ENCODE measurements at places on chromosomes 5 and 9. TPM values are rescaled to one million over a fixed set of nuclear protein-coding genes. Genes with fewer than 3 reads are reported as not detected.

DNA sequence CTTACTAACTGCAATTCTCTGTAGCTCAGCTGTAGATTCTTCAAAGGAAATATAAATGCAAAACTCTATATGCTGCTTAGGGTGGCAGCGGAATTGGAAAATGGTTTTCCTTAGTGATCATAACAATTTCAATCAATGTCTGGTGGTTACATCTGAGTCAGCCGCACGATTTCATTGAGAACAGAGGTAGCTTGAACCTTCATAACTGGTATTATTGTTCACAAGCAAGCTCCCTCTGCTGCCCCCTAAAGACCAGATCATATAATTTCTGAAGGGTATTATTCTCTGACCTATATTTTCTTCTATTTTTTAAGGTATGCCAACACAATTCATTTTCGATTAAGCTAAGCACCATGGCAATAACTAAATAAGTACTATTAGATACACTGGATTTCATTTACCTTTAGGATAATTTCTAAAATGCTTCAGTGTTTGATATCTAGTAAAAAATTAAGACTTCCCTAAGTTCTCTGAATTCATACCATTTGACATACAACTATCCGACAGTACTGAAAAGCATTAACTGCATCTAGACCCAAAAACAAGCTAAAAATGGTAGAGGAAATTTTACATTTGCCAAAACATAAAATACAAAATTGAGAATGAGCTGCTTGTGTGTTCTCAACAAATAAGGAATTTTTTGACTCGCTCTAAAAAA, 181.1 kb upstream of the SPEF2 start:
- DNase-seq: no peak

The SH2D3C gene
- total RNA-seq: 61.8 TPM

DNA sequence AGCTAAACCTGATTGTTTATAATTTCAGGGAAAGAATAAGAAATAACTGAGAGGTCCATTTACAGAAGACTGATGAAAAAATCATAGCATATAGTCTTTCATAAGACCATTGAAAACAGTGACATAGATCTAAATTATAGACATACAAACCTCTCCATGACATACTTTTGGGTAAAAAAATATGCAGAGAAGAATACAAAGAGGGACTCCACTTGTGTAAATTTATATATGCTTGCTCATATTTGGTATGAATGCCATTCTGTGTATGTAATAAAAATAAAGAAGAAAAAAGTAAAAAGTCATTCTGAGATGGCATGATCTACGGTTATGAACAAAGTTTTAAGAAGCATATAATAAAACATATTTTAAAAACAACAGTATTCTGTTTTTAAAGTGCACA, 310.7 kb downstream of the ASTN2 start:
- no peak for DNase-seq

GRCh38 chr5:62550103-62550502, 28.5 kb upstream of the LRRC70 start:
- DNase-seq: no peak

- DNase-seq: no peak
Measured at GRCh38 chr9:89185980-89186379, 7.4 kb upstream of the SHC3 start.

The ZDHHC11B gene
- 1.6 TPM for total RNA-seq

- DNase-seq: no peak
Measured at GRCh38 chr5:73022471-73023169, 66.8 kb downstream of the FCHO2 start.

- DNase-seq: peak; percentile 31
Measured at GRCh38 chr5:149210968-149211490, 60.6 kb upstream of the AFAP1L1 start.

GRCh38 chr9:84947412-84947972, 278.0 kb downstream of the NTRK2 start:
- DNase-seq: no peak

DNA sequence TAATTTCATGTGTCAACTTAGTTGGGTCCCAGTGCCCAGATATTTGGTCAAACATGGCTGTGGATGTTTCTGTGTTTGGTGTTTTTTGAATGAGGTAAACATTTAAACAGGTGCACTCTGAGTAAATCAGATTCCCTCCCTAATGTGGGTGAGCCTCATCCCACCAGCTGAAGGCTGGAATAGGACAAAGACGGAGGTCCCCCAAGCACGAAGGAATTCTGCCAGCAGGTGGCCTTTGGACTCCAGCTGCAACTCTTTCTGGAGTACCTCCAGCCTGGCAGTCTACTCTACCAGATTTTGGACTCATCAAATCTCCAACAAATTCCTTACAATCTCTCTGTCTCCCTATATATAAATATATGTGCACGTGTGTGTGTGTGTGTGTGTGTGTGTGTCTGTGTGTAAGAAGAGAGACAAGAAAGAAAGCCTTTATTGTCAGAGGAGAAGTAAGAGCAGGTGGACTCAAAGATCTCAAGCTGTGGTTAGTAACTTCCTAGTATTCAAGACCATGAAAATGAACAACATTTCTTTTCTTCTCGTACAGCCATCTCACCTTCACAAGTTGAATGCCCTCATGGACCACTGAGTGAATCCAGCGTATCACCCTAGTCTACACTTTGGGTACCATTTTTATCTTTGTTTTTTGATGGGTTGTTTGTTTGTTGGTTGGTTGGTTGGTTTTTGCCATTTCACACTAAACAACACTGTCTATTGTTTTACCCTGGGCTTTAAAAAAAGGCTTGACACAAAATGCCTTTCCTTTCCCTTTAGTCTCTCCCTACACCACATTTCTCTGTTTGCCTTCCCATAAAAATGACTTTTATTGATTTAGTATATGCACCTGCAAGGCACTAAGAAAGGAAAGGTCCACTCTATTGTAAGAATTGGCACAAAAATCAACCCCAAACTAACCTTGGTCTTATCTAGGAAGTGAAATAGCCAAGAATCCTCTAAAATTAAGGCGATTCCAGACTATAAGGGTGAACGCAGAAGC, 118.7 kb downstream of the TENT4A start:
- no peak for DNase-seq

DNA sequence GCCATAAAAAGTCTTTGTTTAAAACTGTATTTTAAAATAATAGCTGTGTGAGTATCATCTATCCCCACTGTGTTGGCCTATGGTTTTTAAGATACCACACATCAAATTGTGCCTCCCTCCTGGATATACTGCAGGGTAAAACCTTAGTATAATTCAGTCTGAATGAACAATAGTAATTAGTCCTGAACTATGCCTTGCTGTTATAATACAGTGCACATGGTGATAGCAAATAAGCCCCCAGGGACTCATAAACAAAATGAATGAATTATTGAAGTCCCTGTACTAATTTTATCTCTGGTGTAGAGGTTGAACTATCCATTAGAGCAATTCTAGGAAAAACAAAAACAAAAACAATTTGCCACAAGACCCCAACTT, 142.7 kb upstream of the ADAMTSL1 start:
- no peak for DNase-seq

DNA sequence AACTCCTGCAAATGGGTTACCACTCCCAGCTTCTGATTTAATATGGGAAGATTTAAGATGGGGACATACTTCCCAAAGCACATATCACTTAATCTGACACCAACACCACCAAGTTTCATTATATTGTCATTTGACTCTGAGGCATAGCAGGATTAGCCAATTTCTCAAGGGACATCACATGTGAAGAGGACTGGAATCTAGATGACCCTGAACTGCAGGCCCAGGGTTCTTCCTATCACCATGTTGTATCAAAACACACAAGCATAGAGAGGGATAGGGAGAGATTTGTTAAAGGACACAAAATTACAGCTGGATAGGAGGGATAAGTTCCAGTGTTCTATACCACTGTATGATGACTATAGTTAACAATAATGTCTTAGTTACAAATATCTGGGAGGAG, 168.3 kb upstream of the PPP2R2B start:
- no peak for DNase-seq

The CER1 gene
- total RNA-seq: not detected

DNA sequence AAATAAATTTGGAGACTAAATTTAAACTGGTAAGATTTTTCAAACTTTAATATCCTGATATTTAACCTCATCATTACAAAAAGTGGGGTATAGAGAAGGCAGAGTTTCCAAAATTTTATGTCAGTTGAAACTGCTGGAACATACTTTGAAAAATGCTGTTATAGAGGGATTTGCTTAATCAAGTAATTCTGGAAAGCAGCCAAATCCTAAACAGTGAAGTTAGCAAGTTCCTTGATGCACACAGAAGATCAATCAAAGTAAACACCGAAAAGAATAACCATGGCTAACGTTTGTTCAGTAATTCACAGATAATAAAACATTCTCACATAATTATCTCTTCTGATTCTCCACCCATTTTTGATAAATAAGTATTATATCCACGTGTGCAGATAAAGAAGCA, 8.1 kb upstream of the PRR16 start:
- no peak for DNase-seq

The NREP gene
- 28.7 TPM for total RNA-seq

DNA sequence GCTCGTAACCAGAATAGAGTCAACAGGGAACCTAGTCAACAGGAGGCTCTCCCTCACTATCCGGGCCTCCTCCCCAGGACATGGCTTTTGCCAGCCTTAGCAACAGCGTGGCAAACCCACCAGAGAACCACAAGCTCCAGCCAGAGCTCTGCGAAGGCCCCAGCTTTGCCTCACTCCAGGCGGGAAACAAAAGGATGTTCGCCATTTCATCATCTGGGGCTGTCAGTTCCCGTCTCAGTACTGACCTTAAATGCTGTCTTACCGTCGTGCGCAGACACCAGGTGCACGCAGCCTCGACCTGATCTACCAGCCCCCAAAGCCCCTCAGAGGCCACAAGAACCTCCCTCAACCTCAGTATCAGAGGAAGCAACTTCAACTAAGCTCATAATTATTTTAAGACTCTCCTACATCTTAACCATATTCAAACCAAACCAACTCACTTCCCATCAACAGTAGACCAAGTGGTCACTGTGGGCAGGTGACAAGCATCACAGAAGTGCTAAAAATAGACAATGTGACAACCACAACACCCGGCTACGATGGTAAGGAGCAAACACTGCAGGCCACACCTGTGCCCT, 71.4 kb downstream of the SEMA4D start:
- no peak for DNase-seq

DNA sequence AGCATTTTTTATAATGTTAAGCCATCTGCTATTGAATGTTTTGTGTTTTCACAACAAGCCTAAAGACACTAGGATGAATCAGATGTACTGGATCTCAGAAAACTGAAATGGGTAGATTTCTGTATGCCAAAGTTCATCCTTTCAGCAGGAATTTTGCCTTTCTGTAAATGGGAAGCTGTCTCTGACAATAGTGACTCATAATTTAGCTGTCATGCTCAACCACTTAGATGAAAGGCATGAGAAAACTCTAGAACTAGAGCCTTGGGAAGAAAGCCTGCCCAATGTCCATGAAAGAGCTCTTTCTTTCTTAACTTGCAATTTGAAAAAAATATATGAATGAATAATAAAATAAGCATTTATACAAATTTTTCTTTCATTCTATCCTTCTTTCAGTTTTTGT, 616.0 kb upstream of the EDIL3 start:
- DNase-seq: no peak

GRCh38 chr5:57642698-57643097, 160.1 kb upstream of the ACTBL2 start:
- no peak for DNase-seq
